Fibroblast of skin of back (primary cell): ENCODE measurements at places on chromosomes 2 and 18.

DNA sequence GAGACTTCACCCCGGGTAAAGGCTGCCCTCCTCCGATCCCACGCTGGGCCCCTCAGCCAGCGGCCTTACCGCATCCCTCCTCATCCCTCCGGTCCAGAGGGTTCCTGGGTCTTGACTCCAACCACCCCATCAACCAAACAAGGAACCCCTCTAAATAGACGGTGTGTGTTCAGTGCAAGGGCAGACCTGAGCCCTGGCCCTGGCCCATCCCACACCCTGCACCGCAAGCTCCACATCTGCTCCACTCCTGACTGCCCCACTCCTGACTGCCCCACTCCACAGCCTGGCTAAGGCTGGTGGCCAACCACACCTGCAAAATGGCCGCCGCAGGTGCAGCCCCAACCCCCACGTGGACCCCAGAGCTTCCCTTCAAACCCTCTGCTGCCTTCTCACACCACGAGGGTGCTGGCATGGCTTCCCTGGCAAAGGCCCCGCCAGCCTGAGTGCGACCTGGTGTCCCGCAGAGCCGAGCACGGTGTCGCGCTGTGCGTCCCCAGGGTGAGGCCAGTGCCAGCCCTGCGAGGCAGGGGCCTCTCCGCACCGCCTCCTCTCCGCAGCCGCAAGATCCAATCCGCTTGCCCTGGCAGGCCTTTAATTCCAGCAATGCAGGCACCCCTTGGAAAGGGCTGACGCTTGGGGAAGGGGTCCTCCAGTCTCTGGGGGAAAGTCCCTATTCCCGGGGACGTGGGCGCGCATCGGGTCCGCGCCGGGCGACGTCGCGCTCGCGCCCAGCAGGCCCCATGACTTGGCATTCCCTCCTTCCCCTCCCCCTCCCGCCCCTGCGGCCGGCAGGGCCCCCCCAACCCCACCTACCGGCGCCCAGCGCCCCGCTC is 1.5 kb downstream of the KIF1A start:
- DNase-seq = no peak

DNA sequence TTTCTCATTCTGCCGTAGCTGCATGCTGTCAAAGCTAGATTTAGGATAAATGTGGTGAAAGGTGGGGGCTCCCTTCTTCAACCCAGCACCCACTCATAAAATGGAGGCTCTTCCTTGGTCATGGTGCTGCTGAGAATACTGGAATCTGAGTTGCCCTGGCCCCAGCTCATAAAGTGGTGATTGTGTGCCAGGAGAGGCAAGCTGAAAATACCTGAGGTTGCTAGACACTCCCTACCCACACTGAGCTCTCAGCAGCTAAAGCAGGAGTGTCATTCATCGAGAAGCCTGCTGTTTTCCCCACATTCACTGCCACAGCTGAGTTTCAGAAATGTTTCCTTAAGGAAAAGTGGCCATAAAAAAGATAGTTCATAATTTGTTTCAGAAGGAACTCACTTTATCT is 297.1 kb upstream of the RBMS1 start:
- DNase-seq = no peak

DNA sequence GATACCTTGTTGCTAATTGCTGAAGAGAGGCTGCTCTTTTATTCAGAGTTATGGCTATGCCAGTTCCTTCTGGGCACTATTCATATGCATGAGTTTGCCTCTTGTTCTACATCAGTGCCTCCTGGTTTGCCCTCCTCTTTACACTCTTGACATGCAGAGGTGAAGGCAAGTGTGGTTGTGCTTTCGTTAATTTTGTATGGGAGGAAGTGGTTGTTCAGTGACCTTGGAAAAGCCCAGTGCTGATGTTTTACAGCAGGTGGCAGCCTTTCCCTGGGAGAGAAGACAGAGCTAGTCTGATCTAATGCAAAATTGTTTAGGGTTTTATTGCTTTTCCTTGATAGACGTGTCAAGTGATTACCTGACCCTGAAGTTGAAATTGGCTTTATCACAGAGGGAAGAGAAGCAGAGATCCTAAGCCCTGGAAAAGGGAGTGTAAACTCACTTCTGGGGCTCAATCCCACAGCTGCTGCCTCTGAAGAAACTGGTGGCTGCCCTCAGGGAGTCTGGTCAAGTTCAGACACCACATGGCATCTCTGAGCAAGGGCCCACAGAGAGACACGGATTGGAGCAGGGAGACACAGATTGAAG is 30.5 kb upstream of the VPS54 start:
- peak; percentile 67 for DNase-seq

DNA sequence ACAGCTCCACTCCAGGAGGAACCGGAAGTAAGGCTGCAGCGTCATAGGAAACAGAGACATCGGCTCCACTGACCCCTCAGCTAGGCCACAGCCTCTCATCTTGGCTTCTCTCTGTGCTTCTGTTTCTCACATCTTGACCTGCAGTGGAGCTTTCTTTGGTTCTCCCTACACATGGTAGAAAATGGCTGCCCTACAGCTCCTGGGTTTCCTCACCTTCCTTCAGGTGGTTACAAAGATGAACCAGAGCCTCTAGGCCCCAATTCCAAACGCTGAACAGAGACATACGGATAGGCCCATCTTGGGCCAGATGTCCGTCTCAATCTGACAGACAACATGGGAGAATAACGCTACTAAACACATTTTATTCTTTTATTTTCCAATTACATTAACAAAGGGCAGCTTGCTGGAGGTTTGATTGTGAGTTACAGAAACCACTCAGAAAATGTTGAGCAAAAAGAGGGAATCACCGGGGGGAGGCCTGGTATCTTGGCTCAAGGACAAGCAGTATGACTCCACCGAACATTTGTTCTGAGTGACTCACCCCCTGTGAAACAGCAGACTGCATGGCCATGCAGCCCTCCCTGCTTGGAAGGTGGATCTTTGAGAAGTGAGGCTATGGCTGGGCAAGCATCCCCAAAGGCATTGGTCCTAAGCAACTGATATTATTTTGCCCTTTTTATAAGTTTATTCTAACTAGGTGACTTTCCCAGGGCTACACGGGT is 303.5 kb downstream of the CDCA7 start:
- peak; percentile 96 for DNase-seq

- DNase-seq = no peak
Measured at GRCh38 chr2:143258126-143258892, 129.1 kb downstream of the ARHGAP15 start.

- no peak for DNase-seq
Measured at GRCh38 chr18:3879836-3880120, 429.8 kb downstream of the TGIF1 start.

DNA sequence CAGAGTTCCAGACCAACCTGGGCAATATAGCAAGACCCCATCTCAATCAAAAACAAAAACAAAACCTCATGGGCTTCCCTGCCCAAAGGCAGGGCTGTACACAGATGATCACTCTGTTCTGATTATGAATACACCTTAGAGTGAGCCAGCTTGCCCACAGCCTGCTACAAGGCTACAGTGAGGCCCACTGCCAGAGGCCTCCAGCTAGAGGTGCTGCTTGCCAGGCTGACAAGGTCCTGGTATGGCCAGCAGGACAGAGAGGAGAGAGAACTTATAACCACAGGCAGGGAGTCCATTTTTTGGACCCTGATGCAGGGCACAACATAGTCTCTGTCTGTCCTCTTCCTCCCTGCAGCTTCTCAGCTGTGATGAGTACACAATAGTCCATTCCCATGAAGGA is 41.5 kb downstream of the KANSL3 start:
- no peak for DNase-seq

- DNase-seq = no peak
Measured at GRCh38 chr2:67658820-67659219, 261.7 kb downstream of the ETAA1 start.

DNA sequence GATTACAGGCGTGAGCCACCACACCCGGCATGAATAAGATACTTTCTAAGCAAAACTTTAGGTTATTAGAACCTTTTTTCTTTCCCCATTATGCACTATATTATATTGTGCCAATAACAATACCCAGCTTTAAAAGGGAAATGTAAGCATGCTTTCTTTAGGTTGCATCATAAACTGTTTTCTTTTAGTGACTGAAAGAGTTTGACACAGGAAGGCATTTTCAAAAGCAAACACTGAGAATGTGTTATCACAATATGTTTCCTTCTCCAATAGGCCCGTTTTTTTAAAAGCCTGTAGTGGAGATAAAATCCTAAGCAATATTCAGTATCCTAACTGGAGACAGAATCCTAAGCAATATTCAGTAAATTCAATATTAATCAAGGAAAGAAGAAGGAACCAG is 16.7 kb upstream of the EPB41L5 start:
- peak; percentile 41 for DNase-seq

DNA sequence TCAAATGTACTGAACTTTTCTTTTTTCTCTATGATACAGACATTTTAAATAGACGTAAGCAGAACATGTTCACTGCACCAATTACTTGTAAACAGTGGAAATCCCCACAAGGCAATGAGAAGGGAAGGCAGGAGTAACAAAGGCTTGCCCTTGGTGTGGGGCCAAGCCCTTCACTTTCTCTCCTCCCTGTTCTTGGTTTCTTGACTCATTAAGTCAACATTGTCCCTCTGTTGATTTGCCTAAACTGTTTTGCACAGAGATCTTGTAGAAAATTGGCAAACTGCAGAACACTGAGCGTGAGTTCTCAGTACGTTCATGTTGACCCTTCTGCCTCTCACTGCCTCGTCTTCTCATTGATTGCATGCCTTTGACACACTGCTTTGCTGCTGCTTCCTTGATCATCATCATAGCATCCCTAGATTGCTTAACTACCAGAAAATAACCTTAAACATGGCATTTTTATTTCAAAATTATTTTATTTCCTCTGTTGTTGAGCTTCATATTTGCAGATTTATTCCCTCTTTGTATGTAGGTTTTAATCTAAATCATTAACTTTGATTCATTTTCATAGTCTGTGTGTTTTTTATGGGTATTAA is 257.7 kb downstream of the PTGR3 start:
- DNase-seq = peak; percentile 87
